ENCODE measurements at places on chromosomes 16 and 17.

DNA sequence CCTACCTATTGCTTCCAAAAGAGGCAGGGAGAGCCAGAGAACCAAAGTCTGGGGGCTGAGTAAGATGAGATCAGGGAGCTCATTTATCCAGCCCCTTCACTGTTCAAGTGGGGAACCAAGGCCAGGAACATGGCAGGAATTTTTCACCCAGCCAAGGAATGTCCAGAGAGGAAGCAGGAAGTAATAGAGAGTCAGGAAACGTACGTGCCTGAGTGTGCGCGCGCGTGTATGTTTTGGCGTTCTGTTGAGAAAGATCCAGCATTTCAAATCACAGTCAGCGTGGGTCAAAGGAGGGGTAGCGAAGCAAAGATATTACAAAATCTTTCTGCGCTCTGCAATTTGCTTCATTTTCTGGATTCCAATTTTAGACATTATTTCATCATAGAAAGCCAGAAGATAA lies 41.9 kb upstream of the WSCD1 start:
- no peak for DNase-seq

DNA sequence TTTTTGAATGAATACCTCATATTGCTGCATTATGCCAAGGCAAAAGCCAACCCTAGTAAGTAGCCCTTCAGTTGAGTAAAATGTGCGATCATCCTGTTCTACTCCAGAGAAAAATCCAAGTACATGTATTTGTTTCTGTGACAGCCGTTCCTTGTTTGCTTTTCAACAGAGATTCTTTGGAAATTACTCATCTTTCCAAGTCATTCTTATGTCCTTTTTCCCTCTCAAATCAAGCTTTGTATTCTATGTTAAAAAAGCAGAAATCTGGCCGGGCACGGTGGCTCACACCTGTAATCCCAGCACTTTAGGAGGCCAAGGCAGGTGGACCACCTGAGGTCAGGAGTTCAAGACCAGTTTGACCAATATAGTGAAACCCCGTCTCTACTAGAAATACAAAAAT lies 112.9 kb upstream of the HAS3 start:
- no peak for DNase-seq

GRCh38 chr16:35431829-35432663 lies 1972.6 kb downstream of the TP53TG3F start:
- DNase-seq, result no peak

DNA sequence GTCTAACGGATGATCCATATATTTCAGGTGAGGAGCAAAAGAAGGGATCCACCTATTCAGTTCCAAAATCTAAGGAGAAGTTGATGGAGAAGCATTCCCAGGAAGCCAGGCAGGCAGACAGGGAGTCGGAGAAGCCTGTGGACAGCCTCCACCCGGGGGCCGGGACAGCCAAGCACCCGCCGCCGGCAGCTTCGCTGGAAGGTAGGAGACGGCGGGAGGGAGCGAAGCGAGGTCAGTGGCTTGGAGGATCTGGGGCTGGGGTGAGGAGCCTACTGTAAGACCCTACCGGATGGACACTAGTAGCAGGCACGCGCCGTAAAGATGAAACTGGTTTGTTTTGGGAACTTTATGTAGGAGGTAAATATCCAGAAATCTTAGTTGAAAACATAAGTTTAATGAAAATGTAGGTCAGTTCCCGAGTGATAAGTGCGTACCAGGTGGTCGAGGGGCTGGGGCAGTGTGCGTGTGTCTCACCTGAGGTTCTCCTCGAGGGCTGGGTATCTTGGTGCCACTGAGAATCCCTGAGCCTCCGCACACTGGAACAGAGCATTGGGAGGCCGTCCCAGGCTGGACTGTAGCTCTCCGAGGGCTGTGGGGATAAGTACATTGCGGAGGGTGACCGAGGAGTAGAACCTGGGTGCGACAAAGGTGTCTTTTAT lies 714 bp downstream of the SPATA33 start:
- no peak for DNase-seq

- no peak for DNase-seq
Measured at GRCh38 chr16:65788434-65789140, 577.9 kb upstream of the CDH5 start.

DNA sequence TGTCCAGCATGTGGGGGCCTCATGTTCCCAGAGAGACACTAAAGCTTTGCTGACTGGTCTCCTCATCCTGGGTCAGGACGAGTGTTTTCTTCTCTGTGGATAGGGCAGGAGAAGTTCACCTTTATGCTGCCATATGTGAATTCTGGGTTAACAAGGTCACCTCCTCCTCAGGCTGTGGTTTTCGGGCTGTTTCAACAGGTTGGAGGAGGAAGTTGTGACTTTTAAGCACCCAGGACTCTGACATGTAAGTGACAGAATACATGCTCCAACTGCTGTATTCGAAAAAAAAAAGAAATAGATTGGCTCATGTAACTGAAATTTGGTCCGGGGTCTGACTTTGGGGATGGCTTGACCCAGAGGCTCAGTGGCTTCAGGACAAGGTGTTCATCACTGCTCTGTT lies 54.2 kb downstream of the SNX20 start:
- DNase-seq, result no peak

DNA sequence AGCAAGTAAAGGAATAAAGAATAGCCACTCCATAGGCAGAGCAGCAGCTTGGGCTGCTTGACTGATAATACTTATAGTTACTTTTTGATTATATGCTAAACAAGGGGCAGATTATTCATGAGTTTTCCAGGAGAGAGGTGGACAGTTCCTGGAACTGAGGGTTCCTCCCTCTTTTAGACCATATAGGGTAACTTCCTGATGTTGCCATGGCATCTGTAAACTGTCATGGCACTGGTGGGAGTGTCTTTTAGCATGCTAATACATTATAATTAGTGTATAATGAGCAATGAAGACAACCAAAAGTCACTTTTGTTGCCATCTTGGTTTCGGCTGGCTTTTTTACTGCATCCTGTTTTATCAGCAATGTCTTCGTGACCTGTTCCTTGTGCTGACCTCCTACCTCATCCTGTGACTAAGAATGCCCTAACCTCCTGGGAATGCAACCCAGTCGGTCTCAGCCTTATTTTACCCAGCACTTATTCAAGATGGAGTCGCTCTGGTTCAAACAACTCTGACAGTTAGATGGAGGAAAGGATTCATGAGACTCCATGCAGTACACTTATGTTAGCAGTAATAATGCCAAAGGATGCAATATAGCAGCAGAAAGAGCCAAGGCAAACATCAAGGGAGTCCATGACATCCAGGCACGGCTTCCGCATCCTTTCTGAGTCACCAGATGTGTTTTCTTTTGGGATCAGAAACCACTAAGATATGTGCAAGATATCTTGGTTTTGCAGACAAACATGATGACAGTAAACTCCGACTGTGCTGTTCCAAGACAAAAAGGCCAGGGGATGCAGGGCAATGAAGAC lies 55.8 kb upstream of the B4GALNT2 start:
- DNase-seq, result no peak

DNA sequence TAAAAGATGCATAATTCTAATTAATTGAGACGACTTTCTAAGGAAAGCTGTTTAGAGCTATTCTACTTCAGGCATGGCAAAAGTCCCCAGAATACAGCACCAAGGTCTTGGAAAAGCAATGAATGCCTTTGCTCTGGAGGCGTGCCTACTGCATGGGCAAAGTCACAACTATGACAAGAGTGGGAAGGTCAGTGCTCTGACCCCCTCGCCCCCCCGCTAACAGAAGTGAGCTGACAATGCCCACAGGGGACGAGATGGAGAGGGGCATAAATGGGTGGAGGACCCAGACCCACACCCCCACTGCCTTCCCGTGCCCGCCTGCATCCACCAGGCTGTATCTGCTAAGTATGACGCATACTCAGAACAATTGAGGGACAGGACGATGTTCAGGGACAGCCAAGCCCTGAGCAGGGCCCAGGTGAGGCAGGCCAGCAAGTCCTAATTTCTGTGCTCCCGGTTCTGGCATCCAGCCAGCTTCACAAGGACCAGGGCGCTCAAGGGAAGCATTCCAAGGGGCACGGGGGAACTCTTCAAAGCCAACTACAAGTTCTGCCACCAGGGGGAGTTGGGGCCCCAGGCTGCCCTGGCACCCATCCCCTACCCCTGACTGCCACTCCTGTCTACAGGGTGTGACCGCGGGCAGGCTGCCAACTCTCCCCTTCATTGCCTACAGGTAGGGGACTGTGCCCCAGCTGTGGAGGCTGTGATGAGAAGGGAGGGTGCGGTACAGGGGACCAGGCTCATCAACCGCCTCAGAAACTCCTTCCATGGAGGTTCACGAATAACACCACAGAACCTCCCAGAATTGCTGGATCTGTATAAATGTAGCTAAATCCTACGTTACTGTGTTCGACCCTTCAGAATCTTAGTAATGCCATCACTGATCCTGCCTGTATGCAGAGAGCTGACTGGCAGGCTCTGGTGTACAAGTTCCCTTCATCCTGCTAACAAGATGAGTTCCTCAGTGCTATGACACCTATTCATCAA lies 20.8 kb downstream of the NPRL3 start:
- no peak for DNase-seq

GRCh38 chr17:381941-382643 lies 29.5 kb upstream of the RPH3AL start:
- DNase-seq, result no peak

GRCh38 chr16:24694931-24695330 lies 34.5 kb upstream of the TNRC6A start:
- DNase-seq, result no peak

GRCh38 chr17:80913928-80914821 lies 77.5 kb upstream of the CHMP6 start:
- no peak for DNase-seq

DNA sequence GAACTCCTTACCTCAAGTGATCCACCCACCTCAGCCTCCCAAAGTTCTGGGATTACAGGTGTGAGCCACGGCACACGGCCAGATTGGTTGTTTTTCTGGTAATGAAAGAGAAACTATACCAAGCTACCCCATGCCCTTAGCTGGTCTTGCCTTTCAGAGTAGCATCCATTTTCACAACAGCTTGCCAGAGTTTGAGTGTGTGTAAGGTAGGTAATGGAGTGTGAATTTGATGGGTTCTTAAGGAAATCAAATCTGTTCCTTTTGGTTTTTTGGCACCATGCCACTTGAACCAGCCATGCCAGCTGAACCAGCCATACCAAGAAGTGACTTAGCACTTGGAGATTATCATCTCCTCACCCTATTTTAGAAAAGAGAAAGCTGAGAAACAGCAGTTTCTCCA lies 5.1 kb downstream of the CALCOCO2 start:
- no peak for DNase-seq

- no peak for DNase-seq
Measured at GRCh38 chr16:58485184-58485887, 14.6 kb upstream of the NDRG4 start.

DNA sequence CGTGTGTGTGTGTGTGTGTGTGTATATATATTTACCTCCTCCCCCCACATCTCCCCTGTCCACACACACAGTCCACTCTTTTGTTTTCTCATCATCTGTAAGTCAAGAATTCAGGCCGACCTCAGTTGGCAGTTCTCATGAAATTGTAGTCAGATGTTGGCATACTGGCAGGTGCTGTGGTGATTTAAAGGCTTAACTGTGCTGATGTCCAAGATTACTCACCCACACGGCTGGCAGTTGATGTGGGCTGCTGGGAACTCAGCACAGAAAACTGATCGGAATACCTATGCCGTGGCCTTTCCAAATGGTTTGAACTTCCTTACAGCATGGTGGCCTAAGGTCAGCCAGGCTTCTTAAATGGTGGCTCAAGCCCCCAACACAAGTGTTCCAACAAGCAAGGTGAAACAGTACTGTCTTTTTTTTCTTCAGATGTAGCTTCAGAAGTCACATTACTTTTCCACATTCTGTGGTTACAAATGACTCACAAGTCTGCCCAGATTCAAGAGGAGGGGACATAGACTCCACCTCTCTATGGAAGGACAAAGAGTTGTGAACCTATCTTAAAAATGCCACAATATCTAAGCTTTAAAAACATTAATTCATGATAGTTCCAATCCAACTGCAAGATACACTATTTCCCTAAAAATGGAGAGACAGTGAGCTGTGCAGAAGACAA lies 198.5 kb upstream of the HS3ST4 start:
- no peak for DNase-seq

- no peak for DNase-seq
Measured at GRCh38 chr17:76274112-76274956, 9.2 kb downstream of the UBALD2 start.

GRCh38 chr17:19705201-19705600 lies 11.2 kb downstream of the SLC47A2 start:
- DNase-seq, result no peak

DNA sequence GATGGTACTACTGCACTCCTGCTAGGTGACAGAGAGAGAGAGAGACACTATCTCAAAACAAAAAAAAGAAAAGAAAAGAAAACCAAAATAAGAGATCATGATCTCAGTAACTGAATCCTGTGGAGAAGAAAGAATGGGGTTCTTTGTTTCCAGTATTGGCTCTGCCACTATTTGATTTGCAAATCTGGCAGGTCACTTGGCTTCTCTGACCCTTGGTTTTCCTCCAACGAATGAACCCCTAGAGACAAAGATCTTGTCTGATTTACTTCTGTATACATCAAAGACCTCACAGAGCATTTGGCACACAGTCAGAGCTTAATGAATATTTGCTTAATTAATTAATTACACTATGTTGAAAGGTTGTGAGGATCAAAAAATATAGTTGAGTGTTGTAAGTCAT lies 47.9 kb upstream of the NLK start:
- no peak for DNase-seq

DNA sequence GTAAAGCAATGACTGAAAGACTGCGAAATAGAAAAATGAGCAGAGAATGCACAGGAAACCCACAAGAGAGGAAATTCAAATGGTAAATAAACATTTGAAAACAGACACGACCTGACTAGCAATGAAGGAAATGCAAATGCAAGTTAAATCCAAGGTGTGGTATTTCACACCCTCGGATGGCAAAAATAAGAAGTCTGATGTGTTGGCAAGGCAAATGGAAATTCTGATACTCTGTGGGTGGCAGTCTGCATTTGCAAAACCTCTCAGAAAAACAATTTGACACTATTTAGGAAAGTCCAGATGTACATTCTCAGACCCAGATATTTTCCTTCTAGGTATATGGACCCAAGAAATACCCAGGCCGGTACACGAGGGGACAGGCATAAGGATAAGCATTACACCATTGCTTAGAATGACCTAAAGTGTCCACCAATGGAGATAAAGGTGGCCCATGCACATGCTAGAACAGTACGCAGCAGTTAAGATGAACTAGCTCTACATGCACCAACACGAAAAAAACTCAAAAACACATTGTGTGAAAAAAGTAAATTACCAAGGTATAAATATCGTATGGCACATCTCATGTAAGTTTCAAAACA lies 116.7 kb downstream of the GAS7 start:
- no peak for DNase-seq

DNA sequence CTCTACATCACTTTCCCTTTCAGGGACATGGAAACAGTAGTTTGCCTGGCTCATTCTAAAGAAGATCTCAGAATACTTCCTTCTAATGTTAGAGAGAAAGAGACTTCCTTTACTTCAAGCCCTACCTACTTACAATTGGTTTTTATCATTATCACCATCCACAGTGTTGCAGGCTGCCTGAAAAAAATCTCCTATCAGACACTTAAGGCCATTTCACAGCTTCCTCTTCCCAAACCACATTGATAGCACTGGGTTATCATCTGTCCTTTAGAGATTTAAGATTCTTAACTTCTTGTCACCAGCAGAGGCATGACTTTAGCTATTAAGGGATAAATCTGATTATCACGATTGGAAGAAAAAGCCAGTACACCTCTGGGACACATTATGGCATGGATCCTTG lies 178.5 kb upstream of the TBX2 start:
- no peak for DNase-seq

All from caudate nucleus (tissue), 63 donors.